ENCODE measurements at places on chromosomes 1 and 21.

DNA sequence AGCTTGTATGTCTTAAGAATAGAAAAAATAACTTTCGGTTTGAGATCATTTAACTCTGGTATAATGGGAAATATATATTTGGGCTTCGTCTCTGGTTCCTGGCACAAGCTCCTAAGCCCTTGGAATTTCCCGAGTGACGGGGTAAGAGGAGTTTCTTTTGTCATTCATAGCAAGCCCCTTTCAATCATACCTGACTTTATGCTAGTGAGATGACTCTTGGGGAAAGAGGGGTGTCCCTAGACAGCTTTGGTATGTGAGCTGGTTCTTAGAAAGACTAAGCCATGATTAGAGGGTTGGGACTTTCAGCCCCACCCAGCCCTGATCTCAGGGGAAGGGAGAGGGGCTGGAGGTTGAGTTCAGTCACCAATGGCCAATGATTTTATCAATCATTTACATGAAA lies 13.9 kb upstream of the MTARC1 start:
- no peak for DNase-seq

DNA sequence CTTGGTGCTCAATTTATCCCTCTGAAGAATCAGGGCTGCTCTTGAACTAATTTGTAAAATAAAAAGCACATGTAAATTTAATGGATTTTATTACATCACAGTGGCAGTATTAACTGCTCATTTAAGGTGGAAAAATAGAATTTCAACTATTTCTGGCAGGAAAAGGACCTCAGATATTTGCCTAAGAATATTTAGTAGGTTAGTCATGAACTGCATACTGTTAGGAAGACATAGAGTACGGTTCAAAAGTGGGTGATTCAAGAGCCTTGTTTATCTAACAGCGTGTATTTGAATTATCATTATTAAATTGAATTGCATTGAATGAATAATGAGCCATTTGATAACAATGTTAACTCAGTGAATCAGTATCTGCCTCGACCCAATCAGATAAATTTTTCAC lies 248.8 kb upstream of the PBX1 start:
- DNase-seq = no peak

DNA sequence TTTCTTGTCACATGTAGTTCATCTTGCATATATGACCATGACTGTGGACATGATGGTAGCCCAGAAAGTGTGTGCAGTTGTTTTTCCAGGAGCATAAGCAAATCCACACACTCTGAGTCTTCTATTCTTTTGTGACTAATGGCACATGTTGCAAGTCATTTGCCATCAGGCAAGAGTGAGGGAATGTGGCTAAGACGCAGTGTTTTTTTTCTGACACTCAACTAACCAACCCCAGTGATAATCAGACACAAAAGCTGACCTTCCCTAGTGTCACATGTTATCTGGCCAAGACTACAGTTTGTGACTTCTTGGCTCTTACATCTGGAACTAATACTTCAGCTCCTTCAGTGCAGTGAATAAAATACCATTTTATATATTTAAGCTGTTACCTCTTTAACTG lies 108.8 kb downstream of the ITSN1 start:
- DNase-seq = no peak

DNA sequence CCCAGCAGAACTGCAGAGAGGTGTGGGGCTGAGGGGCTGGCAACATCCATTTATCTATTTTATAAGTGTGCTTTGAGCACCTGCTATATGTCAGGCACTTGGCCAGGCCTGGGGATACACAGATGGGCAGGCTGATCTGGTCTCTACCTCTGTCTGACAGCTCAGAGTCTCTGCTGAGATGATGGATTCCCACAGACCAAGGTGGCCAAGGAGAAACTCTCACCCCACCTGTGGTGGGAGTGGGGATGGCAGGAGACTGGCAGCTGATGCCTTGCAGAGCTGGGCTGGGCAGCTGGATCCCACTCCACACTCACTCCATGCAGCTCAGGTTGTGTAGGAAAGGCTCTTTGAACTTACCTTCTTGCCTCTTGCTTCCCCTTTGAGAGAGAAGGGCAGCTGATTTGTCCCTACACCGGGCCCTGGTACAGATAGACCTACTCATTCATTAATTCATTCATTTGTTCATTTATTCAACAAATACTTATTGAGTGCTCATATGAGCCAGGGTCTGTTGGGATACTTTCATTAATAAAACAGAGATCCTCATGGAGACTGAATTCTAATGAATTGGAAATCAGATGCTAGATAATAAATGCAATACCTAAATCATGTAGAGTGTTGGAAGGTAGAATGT lies 9.0 kb downstream of the ADORA1 start:
- DNase-seq = no peak

- no peak for DNase-seq
Observed at GRCh38 chr21:15559660-15560059, 170.1 kb upstream of the USP25 start.
